Islet precursor cell (in vitro differentiated cells): ENCODE measurements at places on chromosomes 1 and 21.

- no peak for DNase-seq
These were observed at the start of gene GBP2 for GRCh38 chr1:89125913-89126580. TSS of gene GBP2 (minus strand) at chr1:89126114. CDS start at chr1:89121966, 4,148 bp downstream.

DNA sequence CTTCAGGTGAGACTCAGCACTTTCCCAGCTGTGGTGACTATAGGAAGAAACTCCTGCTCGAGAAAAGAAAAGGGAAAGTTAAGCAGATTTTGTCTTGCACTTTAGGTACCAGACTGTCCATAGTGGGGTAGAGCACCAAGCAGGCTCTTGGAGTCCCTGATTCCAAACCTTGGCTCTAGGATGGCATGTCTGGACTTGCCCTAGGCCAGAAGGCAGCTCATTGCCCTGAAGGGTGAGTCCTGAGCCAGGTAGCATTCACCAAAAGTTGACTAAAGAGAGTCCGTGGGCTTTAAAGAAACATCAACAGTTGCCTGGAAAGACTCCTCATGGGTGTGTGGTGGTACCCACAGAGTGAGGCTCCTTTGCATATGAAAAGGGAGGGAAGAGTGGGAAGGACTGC, 145.2 kb upstream of the SNX7 start:
- no peak for DNase-seq

- DNase-seq: peak; percentile 65
These were observed 617 bp downstream of the KIRREL1 start for GRCh38 chr1:157993918-157994605.

DNA sequence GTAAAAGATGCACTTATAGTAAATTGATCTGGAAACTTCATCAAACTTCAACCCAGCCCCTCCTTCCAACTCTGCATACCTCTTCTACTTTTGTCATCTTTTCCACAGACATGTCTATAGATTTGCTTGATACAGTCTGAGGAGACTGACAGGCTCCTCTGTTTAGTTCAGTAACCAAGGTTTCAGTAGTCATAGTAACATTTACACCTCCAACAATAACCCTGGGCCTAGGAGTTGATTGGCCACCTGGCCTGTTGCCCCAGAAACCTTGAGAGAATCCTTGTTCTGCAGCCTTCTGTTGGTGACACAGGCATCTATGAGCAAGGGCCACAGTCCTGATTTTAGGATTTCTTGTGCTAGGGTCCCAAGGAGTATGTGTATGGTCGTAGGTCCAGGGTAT, at the start of gene CFAP141:
Gene CFAP141, minus strand, starts transcription at position 138 of the 400 bp plus-strand sequence. Its CDS starts 26 bp downstream, at position 112.
- DNase-seq: no peak

- DNase-seq: peak; percentile 82
These were observed 97.4 kb upstream of the SGIP1 start for GRCh38 chr1:66436378-66437135.

DNA sequence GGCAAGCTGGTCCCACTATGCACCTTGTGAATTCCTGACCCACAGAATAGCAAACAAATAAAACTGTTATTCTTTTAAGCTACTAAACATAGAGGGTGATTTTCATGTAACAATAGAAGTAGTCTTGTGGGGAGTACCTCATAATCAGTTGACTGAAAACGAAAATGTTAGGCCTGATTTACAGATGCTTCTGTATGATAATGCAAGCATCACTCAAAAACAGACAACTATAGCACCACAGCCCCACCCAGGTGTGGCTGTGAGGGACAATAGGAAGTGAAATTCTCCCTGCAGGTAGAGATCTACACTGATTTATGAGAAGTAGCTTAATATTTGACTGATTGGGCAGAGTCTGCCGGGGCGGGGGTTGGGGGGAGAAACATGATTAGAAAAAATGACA, 26.5 kb upstream of the KRTAP19-8 start:
- DNase-seq: no peak

GRCh38 chr21:41396558-41397075, 29.4 kb upstream of the MX1 start:
- DNase-seq: peak; percentile 83

- DNase-seq: no peak
These were observed 26.2 kb upstream of the ZC3H12A start for GRCh38 chr1:37448185-37448584.

DNA sequence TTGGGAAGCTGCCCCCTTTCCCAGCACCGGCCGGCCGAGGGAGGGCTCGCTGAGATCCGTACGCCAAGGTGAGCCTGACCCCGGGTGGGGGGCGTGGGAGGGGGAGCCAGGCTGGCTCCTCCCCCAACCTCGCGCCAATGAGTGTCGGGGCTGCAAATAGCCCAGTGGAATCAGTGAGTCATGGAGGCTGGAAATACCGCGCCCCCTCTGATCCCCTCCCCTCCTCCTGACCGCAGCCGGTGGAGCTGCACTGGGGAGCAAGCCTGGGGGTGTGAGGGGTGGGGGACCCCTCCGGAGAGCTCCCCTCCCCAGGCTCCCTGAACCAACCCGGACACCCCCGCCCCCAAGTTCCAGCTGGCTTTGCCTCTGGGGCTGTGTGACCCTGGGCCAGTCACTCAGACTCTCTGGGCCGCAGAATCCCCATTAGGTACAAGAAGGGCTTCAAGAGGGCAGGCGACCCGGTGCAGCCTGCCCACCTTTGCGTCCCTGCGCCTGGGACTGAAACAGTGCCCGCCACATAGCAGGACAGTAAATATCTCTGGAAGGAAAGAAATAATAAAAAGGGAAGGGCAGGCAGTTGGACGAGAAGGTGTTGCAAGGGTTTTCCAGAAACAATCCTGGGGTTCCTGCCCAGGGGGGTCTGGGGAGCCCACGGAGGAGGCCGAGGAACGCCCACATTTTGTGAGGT, 4.5 kb downstream of the HSPB7 start:
- peak; percentile 93 for DNase-seq

- DNase-seq: no peak
These were observed 22.2 kb downstream of the SLC25A33 start for GRCh38 chr1:9561429-9561828.

- no peak for DNase-seq
These were observed 8.1 kb upstream of the SSU72 start for GRCh38 chr1:1582585-1583346.

- DNase-seq: peak; percentile 90
These were observed 26.5 kb downstream of the DMRTB1 start for GRCh38 chr1:53485478-53486394.

GRCh38 chr1:178749581-178750166, 24.6 kb downstream of the RALGPS2 start:
- DNase-seq: no peak

DNA sequence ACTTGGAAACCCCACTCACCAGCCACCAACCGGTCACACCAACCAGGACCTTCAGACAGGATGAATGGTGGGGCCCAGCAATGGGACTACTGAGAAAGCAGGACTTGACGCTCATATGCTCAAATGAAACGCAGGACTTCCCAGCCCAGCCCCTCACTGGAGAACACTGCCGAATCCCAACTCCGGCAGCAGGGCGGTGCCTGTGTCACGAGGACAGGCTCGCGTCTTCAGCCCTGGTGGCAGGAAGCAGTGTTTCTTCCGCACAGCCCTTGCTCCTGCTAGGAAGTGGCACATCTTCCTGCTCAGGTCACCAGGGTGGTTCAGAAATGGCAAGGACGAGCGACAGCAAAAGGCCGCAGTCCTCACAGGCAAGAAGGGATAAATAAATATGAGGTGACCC, 38.9 kb downstream of the CD58 start:
- DNase-seq: peak; percentile 37

- no peak for DNase-seq
These were observed 60.4 kb upstream of the C1orf53 start for GRCh38 chr1:197841883-197842553.

DNA sequence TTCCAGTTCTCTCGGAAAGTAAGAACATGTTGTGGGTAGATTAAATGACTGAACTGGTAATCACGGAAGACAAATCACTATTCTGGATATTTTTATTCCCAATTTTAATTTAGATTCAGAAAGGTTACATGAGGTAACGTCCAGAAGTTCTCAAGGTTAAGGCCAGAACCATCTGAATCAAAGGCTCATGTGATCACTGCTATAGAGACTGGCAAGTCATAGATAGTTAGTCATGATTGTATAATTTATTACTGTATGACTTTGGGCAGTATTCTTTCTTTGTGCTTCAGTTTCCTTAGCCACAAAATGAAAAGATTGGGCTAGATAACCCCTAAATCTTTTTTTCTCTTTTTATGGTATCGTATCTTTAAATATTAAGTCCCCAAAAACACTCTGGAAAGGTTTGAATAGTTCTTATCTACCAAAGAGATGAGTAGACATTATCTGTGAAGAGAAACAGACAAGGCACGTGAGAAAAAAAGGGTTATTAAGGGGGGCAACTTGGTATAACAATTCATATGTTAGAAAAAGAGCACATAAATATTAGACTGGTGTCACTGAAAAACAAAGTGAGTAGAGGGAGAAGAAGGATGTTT, 241.0 kb downstream of the PTPRC start:
- DNase-seq: no peak

GRCh38 chr21:25485914-25486313, 121.4 kb downstream of the MRPL39 start:
- DNase-seq: no peak

- peak; percentile 65 for DNase-seq
These were observed 5.1 kb upstream of the PARK7 start for GRCh38 chr1:7956218-7957032.

- peak; percentile 69 for DNase-seq
These were observed 77.9 kb upstream of the NFIA start for GRCh38 chr1:61004262-61005003.

DNA sequence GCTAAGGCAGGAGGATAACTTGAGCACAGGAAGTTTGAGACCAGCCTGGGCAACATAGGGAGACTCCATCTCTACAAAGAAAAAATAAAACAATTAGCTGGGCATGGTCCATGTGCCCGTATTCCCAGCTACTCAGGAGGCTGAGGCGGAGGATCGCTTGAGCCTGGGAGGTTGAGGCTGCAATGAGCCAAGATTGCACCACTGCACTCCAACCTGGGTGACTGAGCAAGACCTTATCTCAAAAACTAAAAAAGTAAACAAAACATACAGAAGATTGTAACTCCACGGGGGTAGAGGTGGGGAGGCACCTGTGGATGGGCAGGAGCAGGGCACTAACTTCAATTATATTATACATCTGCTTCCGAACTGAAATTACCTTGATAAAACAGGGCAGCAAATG, 4.6 kb downstream of the S100B start:
- DNase-seq: no peak

DNA sequence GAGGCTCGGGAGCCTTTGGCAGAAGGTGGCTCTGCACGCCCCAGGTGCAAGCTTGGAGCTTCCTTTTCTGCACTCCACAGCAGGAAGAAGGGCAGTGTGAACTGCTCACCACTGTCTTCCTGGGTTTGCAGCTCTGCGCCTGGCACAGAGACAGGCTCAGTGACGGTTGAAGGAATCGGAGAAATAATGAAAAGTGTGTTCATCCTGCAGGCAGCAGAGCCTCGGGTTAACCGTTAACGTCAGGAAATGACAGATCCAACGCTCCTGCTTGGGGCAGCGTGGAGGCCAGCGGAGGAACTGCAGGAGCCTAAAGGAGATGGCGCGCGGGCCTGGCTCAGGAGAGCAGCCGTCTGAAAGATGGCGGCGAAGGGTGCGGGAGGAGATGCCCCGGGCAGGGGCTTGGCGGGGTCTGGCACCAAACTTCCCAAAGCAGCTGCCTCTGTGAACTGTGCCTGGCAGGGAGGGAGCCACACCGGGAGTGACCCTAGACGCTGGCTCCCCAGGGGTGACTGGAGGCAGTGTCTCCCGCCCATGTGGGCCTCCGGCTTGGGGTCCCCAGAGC, 10.9 kb upstream of the SAMD11 start:
- no peak for DNase-seq

DNA sequence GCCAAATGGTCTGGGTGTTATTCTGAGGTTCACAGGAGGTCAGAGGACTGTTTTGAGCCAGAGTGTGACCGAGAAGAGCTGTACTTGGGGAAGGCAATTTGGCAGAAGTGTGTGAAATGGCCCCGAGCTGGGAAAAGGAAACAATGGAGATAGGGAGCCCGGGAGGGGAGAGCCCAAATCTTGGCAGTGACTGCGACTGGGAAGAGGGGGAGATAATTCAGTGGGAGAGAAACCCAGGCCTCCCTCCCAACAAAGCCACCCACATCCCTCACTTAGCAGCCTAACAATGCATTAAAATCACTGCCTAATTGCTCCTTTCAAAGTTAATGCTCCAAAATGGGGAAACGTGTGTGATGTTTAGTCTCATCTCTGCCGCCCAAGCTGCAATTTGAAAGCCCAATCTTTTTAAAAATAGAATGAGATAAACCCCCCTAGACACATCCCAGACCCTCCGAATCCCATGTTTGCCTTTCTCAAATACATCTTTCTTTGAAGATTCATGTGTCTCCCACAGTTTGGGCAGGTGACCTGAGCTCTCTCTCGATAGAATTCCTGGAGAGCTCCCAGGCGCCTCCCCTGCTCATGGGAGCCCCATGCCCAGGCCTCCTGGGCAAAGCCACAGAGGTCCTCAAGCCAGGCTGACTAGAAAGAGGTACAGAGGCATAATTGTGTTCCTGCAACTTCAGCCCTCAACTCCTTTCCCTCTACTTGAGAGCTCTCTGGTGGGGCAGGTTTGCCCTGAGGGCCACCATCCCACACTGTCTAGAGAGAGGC, 17.3 kb downstream of the LRRC52 start:
- no peak for DNase-seq

- no peak for DNase-seq
These were observed 15.4 kb downstream of the ZNHIT6 start for GRCh38 chr1:85692730-85693314.

DNA sequence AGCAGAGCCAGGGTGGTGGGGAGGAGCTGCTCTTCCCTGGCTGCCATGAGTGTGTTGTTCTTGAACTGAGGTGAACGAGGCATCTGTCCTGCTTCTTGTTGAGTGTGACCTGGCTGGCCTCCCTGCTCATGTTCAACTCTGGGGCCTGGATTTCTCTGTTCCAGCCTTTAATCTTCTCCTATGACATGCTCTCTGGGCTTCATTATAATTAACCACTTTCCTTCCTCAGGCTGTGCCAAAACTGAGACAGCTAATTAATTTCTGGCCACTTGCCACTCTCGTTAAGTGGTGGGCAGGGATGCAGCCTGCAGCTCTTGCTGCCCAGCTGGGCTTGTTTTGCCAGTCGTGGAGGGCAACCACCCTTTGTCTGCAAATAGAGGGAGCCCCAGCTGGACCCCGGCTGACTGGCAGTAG, 23.3 kb downstream of the OPRD1 start:
- DNase-seq: no peak

GRCh38 chr1:26820784-26821269, 5.7 kb upstream of the ZDHHC18 start:
- DNase-seq: no peak

- no peak for DNase-seq
These were observed 16.3 kb downstream of the TMEM81 start for GRCh38 chr1:205068001-205068400.

DNA sequence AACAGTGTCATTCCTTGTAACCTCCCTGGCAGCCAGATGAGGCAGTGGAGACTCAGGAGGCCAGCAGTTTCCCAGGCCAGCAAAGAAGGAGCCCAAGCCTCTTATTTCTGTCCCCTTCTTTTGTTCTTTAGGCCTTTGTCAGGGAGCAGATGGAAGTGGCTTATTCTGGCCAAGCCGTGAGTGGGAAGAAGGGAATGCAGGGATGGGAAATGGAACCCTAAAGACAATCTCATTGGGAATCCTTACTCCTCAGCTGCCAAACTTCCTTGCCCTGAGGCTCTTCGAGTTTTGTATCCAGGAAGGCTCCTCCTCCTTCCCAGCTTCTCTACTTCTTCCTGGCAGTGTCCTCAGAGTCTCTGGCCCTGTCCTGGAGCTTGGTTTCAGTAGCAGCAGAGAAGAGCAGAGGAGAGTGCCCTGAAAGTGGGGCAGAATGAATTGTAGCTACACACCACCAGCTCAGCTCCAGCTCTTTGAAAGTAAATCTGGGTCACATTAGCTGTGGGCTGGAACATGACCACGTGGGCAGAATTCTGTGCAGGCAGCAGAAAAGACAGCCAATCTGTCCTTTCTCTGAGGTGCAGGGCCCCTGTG, 63.9 kb downstream of the NDUFS5 start:
- DNase-seq: no peak
